ENCODE measurements at places on chromosomes 3 and 15.
A peak's percentile ranks its signal among the peaks of the same experiment; 100 is the strongest.

DNA sequence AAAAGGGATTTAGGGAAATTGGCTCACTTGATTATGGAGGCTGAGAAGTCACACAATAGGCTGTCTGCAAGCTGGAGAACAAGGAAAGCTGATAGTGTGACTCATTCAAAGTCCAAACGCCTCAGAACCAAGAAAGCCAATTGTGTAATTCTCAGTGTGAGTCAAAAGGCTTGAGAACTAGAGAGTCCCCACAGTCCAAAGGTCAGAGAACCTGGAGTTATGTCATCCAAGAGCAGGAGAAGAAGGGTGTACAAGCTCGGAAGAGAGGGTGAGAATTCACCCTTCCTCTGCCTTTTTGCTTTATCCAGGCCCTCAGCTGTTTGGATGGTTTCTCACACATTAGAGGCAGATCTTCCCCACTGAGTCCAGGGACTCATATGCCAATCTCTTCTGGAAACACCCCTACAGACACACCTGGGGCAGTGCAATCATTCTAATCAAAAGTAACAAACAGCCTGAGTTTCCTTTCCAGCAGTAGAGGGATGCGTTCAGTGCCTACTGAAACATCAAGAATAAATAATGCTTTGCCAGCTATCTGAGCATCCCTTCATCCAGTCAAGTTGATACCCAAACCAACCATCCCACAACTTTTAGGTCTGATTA is 271.5 kb downstream of the SATB1 start:
- no peak for DNase-seq

DNA sequence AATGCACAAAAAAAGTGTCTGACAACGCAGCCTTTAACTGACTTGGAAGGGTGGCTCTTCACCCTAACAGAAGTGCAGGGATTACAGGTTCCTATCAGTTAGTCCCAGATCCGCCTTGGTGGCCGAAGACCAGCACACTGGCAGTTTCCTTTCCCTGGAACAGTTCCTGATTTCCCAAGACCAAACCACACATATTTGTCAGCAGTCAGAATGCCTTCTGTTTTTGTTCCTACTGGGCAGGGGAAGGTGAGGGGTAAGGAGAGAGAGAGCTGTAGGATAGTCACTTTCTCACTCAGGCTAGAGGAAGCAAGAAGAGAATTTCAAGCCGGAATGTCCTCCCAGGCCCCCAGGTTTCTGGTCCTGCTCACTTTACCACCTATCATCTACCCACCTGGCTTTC is 9.2 kb downstream of the CXCR6 start:
- no peak for DNase-seq

DNA sequence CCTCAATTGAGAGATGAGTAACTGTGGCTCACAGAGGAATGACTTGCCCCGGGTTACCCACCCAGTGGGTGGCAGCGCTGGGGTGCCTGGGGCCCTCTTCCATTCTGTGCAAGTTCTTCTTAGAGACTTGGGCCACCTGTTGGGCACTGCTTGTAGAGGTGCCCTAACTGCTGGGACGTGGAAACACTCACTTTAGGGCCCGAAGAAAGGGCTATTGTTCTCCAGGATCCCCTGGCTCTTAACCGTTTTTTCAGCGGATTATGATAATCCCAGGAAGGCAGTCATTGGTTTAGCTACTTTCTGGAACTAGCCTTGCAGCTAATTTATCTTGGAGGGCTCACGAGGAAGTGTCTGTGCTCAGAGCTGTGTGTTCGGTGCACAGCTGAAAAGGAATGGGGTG is 66.0 kb upstream of the GCNT3 start:
- no peak for DNase-seq

GRCh38 chr3:64247991-64248646 is 22.9 kb upstream of the PRICKLE2 start:
- DNase-seq = no peak

DNA sequence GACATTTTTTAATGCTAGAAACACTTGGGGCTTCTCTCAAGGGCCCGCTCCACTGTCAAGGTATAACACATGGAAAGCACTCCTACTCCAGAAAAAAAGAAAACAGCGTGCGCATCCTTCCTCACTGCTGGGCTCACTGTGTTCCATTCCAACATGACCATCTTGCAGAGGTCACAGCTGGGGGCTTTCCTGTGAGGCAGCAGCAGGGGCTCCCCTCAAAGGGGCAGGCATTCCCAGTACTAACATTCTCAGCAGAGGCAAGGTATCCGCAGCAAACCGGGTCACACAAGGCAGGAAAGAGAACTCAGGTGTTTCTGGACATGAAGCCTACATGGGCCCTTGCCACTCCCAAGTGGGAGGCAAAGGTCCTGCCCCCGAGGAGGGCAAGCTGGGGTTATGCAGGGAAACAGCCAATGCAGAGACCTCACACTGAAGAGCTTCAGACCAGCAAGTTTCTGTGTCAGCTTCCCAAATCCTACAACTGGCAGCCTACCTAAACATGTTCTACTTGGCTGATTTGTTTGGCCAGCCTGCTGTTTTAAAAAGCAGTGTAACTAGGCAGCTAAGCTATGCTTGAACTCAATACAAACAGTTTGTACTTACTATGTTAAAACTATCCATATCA is 6.4 kb downstream of the BDH1 start:
- DNase-seq = no peak

GRCh38 chr3:73225991-73226390 is 164.5 kb downstream of the EBLN2 start:
- no peak for DNase-seq

DNA sequence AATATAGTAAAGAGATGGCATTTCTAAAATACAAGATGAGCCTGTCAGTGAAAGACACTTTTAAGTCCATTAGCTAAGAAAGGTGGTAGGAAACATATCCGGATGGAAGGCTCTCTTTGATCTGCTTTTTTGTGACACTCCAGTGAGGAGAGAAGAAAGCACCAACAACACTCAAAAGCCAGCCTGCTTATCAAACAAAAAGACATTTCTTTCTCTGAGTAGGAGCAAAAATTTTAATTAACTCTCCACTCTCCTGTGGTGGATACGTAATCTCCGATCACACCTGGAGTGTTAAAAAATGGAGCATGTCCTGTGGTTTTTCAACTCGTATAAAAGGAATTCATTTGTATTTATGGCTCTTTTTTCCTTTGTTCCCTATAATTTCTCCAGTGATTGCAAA is 65.3 kb downstream of the OXNAD1 start:
- no peak for DNase-seq

GRCh38 chr3:13461169-13462124 is 18.7 kb upstream of the HDAC11 start:
- DNase-seq = peak; percentile 74

DNA sequence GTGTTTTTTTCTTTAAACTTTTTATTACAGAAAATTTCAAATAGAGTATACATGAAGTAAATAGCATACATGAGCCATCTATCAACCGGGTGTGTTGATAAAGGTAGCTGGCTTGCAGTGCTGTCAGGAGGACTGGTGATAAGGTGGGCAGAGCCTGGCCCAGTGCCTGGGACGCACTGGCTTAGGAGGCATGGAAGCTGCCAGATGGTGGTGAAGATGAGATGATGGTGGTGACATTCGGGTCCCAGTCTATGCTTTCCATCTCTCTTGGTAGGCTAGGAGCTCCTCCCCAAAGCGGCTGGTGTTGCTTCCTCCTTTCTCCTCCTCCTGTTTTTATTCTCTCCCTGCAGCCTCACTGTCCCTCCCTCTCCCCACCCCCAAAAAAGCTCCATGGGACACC is 101.7 kb downstream of the ADCY5 start:
- DNase-seq = no peak

DNA sequence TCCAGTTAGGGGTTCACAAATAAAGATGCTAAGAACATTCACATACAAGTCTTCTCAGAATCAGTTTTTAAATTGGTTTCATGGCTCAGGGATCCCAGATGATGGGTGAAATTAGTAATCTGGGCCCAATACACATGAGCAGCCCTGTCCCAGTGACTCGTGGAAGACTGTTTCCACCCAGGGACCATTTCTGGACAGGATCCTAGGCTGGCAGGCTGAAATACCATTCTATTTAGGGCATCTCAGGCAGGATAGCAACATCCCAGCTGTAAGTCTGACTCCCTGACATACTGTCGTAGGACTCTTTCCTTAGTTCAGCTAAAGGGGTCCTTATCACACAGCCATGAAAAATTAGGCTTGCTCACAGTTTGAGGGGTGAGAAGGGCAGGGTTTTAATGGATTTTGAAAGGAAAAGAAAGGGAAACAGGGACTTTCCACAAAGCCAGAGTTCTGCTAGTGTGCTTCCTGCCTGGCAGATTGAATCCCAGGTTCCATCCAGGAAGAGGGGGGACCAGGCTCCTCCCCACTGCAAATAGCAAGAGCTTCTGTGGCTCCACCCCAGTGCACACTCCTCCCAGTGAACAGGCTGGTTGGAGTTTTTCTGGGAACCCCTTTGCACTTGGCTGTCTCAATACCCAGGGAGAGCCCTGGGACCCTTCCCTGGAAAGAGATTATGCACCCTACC is 41.3 kb upstream of the LYZL4 start:
- no peak for DNase-seq

DNA sequence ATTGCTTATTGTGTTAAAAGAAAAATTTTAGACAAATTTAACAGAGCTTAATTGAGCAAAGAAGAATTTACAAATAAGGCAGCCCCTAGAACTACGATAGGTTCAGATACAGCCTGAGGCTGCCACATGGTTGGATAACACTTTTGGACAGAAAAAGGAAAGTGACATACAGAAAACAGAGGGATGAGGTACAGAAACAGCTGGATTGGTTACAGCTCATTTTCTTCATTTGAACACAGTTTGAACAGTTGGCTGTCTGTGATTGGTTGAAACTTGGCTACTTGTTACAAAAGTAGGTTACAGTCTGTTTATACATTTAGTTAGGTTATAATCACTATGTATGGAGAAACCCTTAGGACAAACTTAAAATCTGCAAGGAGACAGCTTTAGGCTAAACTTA is 46.0 kb downstream of the STARD9 start:
- no peak for DNase-seq

DNA sequence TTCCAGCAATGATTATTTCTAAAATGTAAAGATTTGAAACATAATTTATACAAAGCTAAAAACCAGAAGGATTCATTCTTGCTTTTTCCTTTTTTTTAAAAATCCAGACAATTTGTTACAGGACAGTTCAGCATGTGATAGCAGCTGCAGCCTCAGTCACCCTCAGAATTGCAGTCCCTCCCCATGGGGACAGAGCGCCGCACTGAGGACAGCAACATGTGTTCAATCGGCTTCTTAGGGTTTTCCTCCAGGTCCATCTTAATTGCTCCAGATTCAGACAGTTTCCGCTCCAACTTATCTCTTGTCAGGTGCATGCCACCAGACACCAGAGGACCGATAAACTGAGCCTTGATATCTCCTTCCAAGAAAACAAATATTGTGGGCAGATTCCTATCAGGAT is 134.9 kb upstream of the TBC1D5 start:
- DNase-seq = no peak

- no peak for DNase-seq
These were observed 88.7 kb downstream of the TFG start for GRCh38 chr3:100798012-100798411.

DNA sequence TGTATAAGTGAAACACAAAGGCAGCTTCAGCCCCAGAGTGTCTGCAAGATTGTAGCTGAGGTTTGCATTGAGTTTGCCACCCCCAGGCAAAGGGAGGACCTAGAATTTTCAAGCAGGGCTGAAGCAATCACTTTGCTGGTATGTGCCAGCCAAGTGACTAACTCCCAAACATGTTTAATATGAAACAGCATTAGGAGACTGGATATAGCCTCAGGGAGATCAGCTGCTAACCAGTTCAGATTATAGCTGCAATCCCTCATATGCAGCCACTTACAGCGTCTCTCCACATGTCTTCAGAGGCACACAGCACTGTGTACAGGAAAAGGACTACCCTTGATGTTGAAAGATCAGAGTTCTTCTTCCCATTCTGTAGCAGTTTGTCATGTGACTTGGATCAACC is 38.4 kb upstream of the PPP2R3A start:
- DNase-seq = no peak

DNA sequence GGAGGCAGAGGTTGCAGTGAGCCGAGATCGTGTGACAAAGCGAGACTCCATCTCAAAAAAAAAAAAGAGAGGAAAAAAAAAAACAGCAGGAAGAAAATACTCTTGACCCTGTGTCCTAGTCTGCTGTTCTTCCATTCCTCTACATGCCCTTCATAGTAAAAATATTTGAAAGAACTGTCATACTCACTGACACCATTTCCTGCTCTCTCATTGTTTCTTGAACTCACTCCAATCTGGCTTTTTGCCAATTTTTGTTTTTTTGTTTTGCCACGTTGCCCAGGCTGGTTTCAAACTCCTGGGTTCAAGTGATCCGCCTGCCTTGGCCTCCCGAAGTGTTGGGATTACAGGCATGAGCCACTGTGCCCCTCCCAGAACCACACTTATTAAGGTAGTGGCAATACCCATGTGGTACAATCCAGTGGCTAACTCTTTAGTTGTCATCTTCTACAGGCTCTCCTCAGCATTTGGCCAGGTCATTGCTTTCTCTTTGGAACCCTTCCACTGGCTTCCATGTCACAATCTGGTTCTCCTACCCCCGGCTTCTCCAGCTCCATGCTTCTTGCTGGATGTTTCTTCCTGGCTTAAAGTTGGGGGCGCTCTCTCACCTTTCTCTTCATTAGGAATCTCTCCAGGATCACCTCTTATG is 238.2 kb upstream of the C2CD4B start:
- DNase-seq = no peak

- no peak for DNase-seq
These were observed 190.3 kb downstream of the OPA1 start for GRCh38 chr3:193783166-193783896.

DNA sequence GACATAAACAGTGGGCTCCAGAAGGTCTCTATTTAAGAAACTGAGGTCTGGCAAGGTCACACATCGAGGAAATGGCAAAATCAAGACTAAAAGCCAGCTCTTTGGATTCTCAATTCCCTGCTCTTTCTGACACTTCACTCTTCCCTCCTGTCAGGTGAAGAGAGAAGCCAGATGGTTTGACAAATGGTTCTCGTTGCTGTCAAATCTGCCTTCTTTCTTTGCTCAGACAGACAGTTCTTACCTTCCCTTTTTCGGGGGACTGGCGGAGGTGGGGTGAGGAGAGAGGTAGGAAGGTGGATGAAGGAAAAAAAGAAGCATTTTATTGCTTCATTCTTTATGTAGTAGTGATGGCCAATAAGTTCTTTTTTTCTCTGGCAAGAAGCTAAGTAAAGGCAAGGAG is 133.4 kb downstream of the LPP start:
- DNase-seq = no peak

DNA sequence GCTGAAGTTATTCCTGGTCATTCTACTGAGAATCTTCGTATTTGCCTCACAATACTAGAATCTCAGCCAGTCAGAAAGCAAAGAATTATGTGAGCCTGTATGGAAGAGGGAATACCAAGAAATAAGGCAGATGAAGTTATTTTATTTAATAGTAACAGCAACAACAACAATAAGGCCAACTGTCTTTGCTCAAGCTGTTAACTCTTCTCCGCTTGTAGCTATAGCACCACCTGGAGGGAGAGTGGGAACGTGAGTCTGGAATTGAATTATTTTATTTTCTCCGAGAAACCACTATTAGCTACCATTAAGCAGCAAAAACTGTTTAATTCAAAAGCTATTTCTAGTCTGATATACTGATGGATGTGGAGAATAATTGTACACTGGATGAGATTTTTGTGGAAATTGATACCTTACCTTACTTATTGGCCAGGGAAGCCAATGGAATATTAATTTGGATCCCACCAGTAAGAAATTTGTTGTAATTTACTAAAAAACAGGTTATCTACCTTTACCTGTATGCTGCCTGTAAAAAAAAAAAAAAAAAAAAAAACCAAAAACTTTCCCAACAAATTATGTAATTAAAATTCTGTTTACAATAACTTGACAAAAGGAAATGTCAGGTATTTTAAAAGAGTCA is 50.1 kb downstream of the CALML4 start:
- DNase-seq = peak; percentile 2
